ENCODE measurements at places on chromosomes 13 and 19.

DNA sequence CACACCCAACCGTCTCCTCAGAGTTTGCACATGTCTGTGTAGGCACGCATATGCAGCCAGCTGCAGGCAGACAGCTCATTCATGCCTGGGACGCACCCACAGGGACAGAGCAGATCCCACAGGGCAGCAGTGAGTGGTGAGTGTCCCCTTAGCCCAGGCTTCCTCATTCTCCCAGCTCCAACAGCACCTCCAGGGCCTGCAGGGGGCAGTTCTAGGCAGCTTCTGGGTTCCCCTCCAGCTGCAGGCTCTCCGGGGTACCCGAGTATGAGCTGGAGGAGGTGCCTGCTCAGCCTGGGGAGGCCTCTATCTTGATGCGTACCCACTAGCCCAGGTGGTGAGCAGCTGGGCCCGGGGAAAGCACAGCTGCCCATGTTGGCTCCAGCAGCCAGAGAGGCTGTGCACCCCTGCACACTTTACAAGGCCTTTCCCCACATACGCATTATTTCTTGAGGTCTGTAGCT lies 1.3 kb upstream of the SHANK1 start:
- DNase-seq, result no peak

DNA sequence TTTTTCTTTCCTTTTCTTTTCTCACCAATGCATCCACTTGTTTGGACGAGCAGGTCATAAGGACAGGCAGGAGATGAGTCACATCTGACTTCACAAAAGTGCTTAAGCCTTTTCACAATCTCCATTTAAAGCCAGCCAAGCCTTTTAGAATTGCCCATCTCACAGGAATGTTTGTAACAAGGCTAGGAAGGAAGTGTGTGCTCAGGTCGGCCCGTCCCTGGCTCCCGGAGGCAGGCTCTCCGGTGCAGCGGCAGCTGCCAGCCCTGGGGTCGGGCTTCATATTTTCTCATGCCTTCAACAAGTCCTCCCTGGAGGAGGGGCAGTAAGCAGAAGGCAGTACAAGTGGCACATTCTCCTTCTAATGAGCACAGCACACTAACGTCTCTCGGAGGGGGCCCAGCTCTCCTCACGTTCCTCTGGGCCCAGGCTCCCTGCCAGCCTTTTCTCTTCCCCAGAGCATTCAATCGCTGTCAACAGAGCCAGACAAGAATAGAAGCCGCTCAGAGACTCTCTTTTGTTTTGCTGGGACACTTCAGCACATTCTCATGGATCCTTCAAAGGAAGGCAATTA lies 180.5 kb downstream of the COL4A1 start:
- DNase-seq, result no peak

DNA sequence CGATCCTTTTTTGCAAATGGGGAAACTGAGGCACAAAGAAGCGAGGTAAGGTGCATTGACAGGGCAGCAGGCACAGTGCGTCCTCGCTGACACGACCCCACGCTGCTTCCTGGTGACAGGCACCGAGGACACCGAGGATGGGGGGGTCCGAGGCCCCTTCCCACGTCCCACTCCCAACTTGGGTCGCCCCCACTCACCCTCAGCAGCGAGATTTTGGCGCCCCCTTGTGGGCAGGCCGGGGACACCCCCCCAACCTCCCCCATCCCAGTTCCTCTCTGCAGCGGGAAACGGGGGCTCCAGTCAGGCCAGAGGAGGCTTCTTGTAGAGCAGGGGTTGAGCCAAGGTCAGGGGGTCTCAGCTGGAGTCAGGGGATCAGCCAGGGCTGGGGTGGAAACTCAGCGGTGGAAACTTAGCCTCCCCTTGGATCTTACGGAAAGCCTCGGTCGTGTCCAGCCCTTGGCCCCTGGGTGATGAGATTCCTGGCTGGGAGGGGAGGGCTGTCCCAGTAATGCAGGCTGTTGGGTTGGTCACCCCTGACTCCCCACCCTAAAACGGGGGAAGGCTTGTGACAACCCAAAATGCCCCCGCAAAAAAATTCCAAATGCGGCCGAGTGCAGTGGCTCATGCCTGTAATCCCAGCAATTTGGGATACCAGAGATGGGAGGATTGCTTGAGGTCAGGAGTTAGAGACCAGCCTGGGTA lies 8.2 kb downstream of the SMIM24 start:
- peak; percentile 30 for DNase-seq

DNA sequence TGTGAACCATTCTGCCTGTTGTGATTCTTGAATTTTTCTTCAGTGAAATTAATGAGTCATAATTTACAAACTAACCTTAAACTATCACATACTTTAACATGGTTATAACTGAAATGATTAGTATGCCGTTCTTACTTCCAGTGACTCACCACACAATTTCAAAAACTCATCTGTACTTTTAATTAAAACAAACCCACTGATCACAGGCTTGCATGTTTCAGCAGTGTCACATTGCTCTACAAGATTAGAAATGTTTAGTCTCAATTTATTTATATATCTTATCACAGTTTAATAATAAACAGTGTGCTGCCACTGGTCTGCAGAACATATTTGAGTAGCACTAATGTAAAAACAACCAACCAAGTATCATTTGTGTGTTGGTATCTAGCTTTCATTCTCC lies 2227.9 kb upstream of the PCDH20 start:
- DNase-seq, result no peak

DNA sequence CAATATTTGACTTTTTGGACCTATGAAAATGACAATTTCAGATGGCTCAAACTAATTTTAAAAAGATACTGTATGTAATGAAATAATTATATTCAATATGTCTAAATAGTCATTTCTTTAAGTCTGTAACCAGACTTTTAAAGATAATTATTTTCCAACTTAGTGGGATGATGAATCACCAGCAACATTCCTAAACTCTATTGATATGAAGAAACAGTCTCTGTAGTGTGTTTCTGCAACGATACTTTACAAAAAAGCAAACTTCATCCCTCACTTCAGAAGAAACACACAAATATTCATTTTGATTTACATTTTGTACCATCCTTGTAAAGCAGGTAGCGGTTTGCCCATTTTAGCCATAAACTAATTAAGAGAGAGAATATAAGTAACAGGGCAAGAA lies 417.4 kb downstream of the EFNB2 start:
- DNase-seq, result no peak

GRCh38 chr19:1255186-1256161 lies 7.1 kb downstream of the MIDN start:
- DNase-seq, result no peak

DNA sequence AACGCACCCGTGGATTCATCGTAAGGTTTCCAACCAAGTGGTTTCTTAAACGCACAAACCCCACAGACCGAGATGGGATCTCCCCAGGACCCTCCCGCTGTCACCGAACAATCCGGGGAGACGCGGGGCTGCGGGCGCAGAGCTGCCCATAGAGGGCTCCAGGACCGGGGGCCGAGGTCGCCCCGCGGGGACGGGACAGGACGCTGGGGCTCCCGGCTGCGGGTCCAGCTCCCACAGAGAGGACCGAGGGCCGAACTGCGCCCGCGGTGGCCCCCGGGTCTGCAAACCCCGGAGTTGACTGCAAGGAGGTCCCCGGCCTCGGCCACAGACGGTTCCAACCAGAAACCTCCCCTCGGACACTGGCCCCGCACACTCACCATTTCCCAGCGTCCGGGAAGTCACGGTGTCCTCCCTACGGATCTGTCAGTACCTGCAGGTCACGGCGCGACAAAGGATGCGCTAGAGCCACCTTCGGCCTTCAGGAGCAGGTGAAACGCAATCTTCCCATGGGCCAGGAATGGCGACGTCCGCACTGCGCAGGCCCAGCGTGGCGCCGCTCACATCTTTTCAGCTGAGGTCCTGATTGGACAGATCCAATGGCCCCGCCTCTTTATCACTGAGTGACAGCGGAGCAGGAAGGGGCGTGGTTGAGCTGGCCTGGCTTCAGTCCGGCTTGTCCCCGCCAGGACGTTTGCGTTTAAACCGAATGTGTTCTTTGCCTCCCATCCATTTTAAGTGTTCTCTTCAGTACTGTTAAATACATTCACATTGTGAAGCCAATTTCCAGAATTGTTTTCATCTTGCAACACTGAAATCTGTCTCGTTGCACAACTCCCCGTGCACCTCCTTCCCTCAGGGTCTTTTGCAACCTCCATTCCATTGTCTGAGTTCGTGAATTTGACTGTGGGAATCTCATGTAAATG lies at the start of gene ZNF14:
ZNF14 (minus strand) TSS at position 534 of the 923 bp plus-strand sequence; CDS start at position 380, 154 bp downstream.
- peak; percentile 77 for DNase-seq

DNA sequence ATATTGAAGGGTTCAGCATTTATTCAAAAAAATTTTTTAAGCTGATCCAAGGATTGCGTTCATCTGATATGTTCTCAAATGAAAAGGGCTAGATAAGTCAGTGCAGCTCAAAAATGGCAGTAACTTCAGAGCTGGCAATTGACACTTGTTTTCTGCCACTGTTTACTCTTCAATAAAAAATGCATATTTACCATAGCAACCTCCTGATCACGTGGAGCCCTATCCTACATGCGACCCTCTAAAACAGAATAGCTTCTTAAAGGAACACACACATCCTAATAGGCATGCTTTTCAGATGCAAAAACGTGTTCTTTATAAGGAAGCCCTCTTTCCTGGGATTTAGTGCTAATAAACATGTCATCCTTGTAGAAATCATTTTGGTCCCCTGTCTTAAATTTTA lies 150.2 kb downstream of the ZNF536 start:
- DNase-seq, result no peak

DNA sequence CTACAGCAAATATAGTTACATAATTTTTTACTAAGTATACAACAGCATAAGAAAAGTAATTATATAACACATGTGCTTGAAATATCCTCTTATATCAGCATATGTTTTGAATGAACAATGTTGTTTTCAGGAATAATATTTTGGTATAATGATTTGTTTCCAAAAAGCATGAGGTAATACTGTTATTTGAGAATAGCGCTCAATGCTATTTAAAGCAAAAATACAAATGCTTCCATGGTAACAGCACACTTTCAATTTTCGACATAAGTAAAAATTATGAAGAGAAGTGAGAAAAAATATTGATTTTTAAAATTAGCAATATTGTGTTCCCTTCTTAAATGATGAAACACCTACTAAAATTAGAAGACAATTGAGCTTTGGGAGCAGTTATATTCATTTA lies 715.9 kb upstream of the ATXN8OS start:
- no peak for DNase-seq

DNA sequence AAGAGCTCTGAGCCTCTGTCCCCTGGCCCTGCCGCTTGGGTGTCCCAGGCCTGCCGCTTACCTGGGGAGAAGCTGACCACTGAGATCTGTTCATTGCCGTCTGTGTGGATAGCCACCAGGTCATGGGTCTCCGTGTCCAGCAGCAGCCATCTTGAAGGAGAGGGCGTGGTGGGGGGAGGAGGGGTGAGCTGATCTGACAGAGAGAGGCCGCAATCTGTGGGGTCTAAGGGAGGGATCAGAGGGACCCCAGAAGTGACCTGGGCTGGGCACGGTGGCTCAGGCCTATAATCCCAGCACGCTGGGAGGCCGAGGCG lies 14.6 kb upstream of the GPR4 start:
- no peak for DNase-seq

GRCh38 chr13:110347535-110348308 lies 40.6 kb downstream of the COL4A2 start:
- no peak for DNase-seq

GRCh38 chr13:27712421-27712820 lies 79.9 kb upstream of the GSX1 start:
- DNase-seq, result no peak

DNA sequence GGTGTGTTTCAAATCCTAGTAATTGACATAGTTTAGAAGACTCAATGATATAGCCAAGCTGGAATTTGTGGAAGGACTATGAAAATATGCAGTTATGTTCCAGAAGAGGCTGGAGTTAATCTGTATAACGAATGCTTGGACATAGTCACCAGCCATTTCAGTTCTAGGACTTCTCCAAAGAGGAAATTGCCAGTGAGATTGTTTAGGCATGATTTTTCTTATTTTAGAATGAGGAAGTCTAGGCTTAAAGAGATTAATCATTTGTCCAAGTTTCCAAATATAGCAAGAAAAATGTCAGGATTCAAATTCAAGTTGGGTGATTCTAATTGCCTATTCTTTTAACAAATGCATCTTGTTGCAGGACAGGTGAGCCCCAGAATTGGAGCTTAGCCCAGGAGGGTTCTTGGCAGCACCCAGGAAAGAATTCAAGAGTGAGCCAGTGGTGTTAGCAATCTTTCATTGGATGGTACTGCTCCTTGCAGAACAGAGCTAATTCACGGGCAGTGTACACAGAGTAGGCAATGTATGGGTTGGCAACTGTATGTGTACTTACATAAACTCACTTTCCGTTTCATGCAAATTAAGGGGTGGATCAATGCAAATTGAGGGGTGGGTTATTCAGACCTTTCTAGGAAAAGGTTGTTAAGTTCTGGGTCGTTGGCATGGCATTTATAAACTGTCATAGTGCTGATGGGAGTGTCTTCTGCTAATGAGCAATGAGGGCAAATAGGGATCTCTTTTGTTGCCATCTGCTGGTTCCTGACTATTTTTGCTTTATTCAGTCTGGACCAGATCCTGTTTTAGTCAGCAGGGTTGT lies 763.1 kb upstream of the SLITRK1 start:
- DNase-seq, result no peak

DNA sequence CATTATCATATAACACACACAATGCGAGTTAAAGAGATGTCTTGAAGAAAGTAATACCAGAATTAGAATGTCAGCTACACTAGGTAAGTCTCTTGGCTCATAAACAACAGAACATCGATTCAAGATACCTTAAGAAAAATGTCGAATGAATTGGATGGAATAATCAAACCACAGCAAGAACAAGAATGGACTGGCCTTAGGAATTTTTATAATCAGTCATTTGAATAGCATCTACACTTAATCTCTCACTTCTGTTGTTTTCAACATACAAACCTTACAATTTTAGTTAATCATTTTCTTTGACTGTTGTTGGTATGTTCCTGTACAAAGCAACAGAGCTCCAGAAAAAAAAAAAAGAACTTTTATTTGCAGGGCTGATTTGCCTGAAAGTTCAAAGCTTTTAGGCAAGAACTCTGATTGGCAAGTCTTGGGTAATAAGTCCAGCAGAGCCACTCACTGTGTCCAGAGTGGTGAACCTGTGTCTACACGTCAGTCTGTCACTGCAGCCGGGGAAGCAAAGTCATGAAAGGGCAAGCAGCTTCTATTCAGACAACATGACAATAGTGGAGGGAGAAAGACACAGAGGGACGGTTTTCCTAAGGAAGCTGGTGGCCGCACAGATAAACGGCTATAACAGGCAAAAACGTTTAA lies 1026.1 kb upstream of the MIR17HG start:
- DNase-seq, result no peak

GRCh38 chr19:41882568-41883462 lies at the start of gene ARHGEF1:
Gene ARHGEF1, plus strand, starts transcription at chr19:41883184. Its CDS starts 4,899 bp downstream, at chr19:41888083.
- DNase-seq, result peak; percentile 45

- no peak for DNase-seq
These were observed 26.8 kb upstream of the SEMA6B start for GRCh38 chr19:4586245-4586644.
